ENCODE measurements at places on chromosomes 3 and 15.

- DNase-seq, result peak; percentile 45
Measured at GRCh38 chr3:71063773-71064290, 519.7 kb downstream of the FOXP1 start.

GRCh38 chr3:16888785-16889607, 4.2 kb downstream of the PLCL2 start:
- no peak for DNase-seq

DNA sequence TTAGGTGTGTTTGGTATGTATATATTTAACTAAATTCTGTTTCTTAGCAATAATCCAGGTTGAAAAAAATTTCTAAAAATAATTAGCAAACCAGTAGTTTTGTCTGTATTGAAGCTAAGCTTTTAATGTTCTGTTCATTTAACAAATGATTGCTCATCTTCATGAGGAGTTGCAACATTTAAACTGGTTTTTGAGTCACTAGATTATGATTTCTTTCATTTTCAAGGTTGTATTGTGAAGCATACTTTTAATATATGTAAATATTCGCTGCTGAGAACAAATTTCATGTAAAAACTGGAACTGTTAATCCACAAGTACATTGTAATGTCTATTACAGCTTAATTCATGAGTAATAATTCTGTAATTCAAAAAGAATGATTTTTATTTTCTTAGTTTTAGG, 192.7 kb downstream of the MBNL1 start:
- DNase-seq, result no peak

DNA sequence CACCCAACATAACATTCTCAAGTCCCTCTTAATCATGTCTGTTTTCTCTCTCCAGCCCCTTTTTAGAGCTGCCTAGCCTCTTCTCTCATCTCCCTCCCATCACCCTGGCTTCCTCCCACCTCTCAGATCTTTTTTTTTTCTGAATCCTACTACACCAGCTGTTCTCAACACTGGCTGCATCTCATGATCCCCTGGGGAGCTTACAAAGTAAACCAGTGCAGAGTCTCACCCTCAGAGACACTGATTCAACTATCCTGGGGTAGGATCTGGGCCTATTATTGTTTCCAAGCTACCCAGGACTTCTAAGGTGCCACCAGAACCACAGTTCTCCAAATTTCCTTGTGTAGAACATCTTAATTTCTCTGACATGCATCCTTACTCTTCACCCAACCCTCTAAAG, 50.3 kb upstream of the ACAN start:
- no peak for DNase-seq

DNA sequence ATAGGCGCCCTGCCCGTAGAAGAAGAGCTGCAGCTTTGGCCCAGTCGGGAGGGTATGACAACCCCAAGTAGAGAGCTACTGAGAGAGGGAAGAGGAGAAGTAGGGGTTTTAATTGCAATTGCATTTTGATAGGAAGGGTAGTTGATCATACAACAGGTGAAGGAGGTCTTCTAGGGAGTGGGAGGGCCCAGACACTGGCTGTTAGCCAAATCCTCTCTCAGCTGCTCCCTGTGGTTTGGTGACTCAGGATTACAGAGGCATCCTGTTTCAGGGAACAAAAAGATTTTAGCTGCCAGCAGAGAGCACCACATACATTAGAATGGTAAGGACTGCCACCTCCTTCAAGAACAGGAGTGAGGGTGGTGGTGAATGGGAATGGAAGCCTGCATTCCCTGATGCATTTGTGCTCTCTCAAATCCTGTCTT, 408.9 kb upstream of the THBS1 start:
- DNase-seq, result peak; percentile 56

DNA sequence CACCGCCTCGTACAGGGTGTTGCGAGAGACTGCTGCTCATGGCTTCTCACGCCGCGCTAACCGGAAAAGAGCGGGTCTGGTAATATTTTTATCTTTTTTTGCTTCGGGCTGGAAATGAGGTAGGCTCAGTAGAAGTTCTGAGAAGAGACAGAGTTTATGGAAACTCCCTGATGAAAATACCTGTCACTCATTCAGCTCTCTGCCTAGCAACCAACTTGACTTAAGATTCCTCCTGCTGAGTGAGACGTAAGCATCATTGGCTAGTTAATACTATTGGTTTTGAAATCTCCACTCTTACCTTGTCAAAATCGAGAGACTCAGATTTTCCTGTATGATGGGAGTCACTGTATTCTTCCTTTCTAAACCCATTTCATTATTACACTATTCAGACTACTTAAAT, 181.7 kb downstream of the PTPRG start:
- no peak for DNase-seq

GRCh38 chr3:27485866-27486265, 1.7 kb upstream of the SLC4A7 start:
- no peak for DNase-seq

GRCh38 chr3:155629556-155629955, 115.3 kb downstream of the PLCH1 start:
- DNase-seq, result no peak

GRCh38 chr3:107117922-107118536, 259.2 kb upstream of the CCDC54 start:
- DNase-seq, result peak; percentile 65

DNA sequence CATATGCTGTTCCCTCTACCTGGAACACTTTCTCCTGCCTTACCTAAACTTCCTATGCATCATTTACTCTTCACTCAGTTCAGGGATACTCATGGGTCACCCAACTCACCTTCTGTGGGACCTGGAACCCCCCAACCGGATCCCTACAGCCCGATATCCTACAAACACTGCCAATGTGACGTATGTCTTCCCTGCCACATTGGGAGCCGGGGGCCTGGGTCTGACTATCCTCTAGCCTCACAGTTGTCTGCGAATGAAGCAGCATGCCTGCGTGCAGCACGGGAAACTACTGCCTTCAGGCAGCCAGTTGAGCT, 405 bp downstream of the NPRL2 start:
- DNase-seq, result no peak

DNA sequence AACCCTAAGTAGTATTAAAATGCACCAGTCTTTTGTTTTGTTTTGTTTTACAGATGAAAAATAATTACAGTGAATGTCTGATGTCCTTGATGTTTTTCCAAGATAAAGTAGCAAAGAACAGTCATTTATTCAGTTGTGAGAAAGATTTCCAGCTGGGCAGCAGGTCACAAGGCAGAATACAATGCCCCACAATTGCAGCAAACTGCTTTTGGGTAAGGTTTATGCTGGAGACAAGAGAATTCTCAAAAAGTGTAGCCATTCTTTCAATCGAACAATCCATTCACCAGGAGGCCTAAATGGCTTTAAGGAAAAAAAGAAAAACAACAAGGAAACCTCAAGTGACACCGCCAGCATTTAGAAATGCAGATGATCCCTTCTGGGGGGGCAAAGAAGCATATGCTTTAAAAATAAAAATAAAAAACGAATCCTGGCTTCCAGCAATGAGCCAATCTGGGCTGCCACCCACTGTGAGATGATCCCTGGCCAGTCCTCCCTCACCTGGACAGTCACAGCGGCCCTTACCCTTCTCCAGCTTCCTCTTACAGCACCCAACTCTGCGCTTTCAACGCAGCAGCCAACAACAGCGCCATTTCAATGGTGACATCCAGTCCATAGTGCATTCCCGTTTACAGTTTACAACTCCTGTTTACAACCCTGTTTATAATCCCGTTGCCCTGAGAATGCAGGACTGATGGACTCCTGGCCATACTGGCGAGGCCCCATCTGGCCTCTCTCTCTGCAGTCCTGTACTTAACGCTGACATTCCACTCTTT, 25.7 kb upstream of the WNT5A start:
- no peak for DNase-seq

GRCh38 chr3:30142946-30143345, 463.5 kb upstream of the TGFBR2 start:
- DNase-seq, result no peak

- DNase-seq, result no peak
Measured at GRCh38 chr3:143216709-143217182, 97.2 kb downstream of the CHST2 start.

DNA sequence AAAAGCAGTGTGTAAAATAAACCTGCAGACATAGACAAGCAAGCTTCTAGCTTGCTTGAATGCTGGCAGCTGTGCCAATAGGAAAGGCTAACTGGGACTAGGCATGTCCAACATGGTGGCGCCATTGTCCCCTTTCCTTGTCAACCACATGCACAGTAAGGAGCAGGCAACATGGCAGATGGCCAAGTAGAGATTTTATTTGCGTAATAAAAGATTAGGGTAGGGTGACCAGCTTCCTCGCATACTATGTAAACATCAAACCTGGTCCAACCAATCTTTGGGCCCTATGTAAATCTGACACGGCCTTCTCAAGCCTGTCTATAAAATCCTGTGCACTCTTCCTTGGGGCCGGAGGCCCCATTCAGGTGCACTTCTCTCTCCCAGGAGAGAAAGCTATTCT, 575.4 kb upstream of the GOLIM4 start:
- no peak for DNase-seq

DNA sequence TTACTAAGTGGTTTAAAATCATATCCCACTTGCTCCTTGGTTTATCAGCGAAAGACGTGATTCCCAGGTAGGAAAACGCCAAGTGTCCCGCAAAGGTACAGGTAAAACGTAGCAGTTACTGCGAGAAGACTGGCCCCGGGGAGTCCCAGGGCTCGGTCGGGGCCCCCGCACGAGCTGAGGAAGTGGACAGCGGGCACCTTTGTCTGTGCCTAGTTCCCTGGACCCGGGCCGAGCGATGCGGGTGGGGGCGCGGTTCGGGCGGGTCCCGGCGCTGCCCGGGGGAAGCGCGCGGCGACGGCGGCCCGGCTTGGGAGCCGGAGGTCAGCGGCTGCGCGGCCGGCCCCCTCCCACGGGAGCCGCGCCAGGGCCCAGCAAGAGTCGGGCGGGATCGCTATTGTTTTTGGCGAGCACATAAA, 864 bp upstream of the NEO1 start:
- peak; percentile 81 for DNase-seq

- DNase-seq, result no peak
Measured at GRCh38 chr15:67072958-67073357, 7.6 kb downstream of the SMAD3 start.

DNA sequence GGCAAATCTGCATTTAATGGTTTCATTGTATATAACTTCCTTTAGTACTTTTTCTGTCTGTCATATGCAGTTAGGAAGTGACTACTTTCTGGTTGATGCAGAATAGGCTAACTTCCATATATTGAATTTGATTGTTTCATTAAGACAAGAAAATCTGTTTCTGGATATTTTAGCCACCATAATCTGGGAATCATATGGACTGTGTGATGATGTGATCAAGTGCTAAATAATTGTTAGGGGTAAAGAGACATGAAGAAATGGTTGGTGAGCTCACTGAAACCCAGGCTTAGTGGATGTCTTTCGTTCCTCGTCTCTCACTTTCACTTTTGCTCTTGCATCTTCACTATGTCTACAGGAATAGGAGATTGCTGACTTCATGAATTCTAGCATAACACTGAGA, 3.5 kb upstream of the MNS1 start:
- no peak for DNase-seq

GRCh38 chr3:11635680-11636393, 7.9 kb downstream of the VGLL4 start:
- DNase-seq, result no peak

GRCh38 chr3:136547293-136547692, 204.9 kb downstream of the STAG1 start:
- no peak for DNase-seq

- no peak for DNase-seq
Measured at GRCh38 chr15:39599871-39600270, 19.0 kb downstream of the THBS1 start.

DNA sequence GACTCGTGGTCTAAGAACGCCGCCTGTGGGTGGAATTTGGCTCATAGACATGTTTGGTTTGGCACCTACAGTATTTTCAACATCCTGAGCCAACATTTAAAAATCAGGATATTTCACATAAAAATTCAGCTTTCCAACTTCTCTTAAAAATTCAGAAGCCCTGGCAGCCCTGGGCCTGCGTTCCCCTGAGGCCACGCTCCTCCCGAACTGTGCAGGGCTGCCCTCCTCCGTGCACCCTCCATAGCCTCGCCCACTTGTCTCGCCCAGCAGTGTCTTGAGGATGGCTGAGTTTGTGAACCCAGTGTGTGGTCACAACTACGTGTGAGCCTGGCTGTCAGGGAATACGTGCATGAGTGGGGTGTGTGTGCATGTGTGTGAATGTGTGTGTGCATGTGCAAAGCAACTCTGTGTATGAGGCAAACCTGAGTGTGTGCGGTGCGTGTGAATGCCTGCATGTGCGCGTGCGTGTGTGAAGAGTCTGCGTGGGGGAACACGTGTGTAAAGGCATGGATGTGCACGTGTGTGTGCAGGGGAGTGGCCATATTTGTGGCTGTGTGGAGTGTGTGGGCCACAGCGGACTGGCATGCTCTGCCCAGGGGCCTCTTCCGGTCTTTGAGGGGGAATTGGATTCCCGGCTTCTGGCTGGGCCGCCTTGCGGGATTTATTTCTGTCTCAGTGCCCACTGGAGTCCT, 30.9 kb downstream of the PTH1R start:
- DNase-seq, result peak; percentile 65

GRCh38 chr3:187789872-187790271, 44.6 kb upstream of the BCL6 start:
- DNase-seq, result no peak

DNA sequence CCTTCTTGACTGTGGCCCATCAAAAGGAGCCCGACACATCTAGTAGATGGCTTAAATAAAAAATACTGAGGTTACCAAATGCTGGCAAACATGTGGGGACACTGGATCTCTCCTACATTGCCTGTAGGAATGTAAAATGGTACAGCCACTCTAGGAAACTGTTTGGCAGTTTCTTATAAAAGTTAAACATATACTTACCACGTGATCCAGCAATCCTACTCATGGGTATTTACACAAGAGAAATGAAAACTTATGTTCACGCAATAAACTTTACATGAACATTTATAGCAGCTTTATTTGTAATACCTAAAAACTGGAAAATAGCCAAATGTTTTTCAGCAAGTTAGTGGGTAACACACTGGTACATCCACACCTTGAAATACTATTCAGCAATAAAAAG, 9.1 kb downstream of the ZBTB38 start:
- no peak for DNase-seq

GRCh38 chr3:157123621-157124020, 36.3 kb downstream of the CCNL1 start:
- no peak for DNase-seq

DNA sequence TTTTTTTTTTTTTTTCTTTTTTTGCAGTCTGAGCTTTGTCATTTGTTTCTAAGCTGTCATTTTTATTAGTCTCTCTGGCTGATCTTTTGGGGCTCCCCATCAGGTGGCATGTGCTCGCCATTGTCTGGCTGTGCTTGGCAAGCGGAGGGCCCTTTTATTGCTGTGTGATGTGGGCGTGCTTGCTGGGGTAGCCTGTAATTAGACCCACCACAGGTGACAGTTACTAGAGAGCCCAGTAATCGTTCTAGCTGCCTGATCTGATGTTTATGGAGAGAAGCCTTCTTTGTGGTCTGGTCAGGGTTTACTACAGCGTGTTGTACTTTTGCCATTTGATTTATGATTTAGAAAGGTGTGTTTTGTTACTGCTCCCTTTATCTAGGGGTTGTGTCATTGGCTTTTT, 179.9 kb downstream of the MCTP2 start:
- no peak for DNase-seq

- DNase-seq, result no peak
Measured at GRCh38 chr3:127000119-127000518, 17.2 kb downstream of the PLXNA1 start.

- no peak for DNase-seq
Measured at GRCh38 chr3:44992555-44993470, 16.8 kb downstream of the EXOSC7 start.
